ENCODE measurements at places on chromosomes 7 and 10.
A peak's percentile ranks its signal among the peaks of the same experiment; 100 is the strongest.

GRCh38 chr7:141158561-141158960, 84.7 kb downstream of the TMEM178B start:
- peak; percentile 70 for DNase-seq

DNA sequence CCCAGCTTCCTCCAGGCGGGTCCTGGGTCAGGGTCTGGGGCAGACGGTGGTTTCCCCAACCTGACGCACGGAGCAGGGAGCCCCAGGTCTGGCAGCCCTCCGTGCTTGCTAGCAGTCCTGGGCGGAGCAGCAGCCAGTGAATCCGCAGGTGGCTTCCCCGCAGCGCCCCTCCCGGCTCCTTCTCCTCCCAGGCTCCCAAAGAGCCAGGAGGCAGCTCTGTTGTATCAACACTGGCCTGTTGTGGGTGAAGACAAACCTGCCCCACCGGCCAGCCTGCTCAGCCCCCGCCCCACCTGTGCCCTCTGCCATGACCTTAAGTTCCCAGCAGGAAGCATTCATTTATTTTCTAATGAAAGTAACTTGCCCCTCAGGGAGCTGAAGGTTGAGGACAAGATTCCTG, 24.0 kb upstream of the TMEM213 start:
- no peak for DNase-seq

DNA sequence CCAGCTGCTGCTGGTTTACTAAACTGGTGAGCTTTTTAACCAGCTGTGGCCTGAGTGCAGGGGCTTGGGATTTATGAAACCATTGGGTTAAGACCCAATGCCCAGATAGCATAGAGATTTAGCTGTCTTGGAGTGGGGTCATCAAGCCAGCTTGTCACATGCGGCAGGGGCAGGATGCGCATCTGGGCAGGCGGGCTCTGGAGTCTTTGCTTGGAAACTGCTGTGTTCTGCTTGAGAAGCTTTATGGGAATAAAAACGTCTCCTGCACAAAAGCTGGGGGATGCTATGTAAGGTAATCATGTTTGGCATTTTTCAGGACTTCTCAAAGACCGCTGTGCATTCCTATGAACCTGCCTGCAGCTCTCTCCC, 136.3 kb downstream of the MAPK8 start:
- no peak for DNase-seq

GRCh38 chr10:114384181-114384580, 20.1 kb downstream of the AFAP1L2 start:
- no peak for DNase-seq

- DNase-seq: no peak
Observed at GRCh38 chr10:100670828-100671479, 74.4 kb upstream of the PAX2 start.

- DNase-seq: peak; percentile 56
Observed at GRCh38 chr7:100132697-100133151, 6.0 kb downstream of the MBLAC1 start.

GRCh38 chr7:15130666-15131541, 228.4 kb upstream of the DGKB start:
- DNase-seq: peak; percentile 74

GRCh38 chr7:98555403-98555802, 61.7 kb upstream of the NPTX2 start:
- no peak for DNase-seq

GRCh38 chr7:108078211-108078673, 51.9 kb downstream of the LAMB4 start:
- peak; percentile 68 for DNase-seq

DNA sequence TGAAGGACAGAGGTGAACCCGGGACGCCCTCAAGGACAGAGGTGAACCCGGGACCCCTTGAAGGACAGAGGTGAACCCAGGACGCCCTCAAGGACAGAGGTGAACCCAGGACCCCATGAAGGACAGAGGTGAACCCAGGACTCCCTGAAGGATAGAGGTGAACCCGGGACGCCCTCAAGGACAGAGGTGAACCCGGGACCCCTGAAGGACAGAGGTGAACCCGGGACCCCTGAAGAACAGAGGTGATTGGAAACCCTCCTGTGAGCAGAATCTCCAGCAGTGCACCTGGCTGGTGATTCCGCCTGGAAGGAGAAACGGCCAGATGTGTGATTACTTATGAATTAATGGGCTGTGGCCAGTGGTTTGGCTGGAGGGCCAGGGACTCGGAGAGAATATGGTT, 272.3 kb downstream of the PTPRN2 start:
- DNase-seq: no peak

DNA sequence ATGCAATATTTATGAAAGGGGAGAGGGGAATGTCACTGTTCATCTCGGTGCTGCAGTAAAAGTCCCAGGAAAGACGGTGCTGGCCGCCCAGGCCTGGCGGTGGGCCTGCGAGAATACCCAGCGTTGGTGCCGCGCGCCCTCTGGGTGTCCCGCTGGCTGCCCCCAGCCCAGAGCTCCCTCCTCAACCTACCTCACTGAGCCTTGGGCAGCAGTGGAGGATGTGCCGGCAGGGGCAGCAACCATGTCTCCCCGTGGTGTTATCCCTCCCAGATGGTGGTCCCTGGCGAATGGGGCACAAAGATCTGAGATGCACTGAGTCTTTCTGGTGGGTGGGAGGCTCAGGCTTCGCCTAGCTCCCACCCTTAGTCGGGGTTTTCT, 9.5 kb upstream of the TLX1 start:
- no peak for DNase-seq

DNA sequence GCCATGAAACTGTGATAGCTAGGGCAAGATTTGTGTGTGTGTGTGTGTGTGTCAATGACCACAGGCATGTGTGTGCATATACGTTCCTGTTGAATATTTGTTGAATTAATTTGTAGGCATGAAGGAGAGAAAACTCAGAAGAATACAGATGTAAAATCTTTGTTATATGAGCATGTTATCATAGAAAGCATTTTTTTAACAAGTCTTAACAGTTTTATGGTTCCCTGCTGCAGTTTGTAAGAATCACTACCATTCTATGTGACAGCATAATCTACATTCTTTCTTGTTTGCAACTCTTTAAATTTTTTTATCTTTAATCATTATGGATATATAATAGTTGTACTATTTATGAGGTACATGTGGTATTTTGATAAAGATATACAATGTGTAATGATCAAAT, 130.3 kb downstream of the CD36 start:
- peak; percentile 52 for DNase-seq

- DNase-seq: no peak
Observed at GRCh38 chr10:71971311-71971731, 7.1 kb downstream of the CHST3 start.

GRCh38 chr10:99369126-99369525, 40.0 kb downstream of the CNNM1 start:
- peak; percentile 41 for DNase-seq

DNA sequence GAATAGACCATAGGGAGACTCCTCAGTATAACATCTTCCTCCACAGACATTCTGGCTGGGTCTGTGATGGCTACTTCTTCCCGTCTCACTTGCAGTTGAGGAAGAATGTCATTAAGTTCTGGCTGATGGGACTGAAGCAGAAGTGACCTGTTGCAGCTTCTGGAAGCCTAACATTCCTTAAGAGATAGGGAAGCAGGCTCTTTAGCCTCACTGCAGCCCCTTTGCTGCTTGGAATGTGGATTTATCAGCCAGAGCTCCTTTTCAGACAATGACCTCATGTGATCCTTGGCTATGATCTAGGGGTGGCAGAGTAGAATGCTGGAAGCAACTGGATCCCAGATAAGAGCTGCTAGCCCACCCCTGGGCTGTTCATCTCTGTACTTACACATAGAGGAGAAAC, 142.5 kb downstream of the RNF216 start:
- DNase-seq: peak; percentile 16

DNA sequence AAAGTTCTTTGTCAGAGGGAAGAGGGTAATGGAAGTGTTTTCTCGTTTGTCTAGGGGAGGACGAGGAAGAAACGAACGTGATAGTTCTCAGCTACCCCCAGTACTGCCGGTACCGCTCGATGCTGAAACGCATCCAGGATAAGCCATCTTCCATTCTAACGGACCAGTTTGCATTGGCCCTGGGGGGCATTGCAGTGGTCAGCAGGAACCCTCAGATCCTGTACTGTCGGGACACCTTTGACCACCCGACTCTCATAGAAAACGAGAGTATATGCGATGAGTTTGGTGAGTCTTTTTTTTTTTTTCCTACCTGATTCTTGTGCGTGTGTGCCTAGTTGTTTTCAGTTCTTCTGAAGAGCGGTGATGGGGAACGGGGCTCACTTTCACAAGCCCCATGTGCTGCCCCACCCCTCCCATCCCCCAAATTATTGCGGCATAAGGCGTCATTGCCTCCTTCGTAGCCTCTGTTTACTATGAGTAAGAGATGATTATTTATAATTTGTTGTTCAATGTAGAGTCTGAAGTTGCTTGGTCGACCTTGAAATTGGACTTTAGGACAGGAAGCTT, 98.6 kb downstream of the ARID5B start:
- no peak for DNase-seq

DNA sequence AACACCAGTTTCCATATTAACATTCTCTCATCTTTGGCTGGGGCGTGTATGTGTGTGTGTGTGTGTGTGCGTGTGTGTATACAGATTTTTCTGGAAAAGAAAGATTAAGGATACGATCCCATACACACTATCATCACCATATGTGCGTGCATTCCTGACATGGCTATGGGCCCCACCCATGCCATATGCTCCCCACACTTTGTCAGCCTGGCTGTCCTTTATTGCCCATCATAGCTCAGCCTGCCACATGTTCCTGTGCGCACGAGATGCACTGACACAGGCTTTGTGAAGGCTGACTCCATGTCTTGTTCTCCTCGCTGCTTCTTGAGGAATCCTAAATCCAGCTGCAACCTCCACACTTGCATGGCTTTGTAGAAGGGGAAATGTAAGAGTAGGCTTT, 984.1 kb downstream of the LRMDA start:
- DNase-seq: peak; percentile 39

DNA sequence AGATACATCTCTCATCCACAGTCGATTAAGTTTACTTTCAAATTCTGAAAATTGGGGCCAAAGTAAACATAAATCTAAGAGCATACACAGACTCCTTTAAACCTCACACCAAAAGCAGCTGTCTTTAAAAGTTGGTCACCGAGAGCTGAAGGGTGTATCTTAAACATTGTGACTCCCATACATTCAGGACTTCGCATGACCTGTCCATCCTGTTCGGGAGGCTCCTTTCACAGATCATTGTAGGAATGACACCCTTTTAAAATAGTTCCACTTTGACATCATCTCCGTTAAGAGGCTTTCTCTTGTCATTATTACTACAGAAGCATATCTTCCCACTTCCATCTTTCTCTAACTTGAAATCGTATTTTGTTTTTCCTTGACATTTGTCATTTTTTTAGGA, 440.0 kb downstream of the DNAJB9 start:
- no peak for DNase-seq

DNA sequence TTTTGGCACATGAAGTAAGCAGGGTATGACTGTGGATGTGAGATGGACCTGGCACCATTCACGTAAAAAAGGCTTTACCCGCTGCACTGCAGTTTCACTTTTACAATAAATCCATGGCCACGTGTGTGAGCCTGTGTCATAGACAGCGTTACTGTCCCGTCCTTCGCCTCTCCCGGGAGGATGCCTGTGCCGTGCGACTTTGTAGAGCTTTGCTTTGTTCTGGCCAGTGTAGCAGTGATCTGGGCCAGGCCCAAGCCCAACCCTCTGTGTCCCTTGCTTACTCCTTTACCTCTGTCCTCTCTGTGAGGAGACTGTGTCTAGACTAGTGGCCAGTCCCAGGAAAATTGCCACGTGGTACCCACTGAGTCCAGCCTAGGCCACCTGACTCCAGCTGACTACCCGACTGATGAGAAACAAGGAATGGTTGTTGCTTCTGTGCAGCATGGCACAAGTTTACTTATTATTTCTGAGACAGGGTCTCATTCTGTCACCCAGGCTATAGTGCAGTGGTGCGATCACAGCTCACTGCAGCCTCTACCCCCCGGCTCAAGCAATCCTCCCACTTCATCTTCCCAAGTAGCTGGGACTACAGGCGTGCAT, 48.1 kb downstream of the JAKMIP3 start:
- DNase-seq: no peak

- no peak for DNase-seq
Observed at GRCh38 chr7:43198016-43198415, 85.6 kb downstream of the HECW1 start.

GRCh38 chr10:44395396-44395795, 10.5 kb upstream of the CXCL12 start:
- DNase-seq: no peak

DNA sequence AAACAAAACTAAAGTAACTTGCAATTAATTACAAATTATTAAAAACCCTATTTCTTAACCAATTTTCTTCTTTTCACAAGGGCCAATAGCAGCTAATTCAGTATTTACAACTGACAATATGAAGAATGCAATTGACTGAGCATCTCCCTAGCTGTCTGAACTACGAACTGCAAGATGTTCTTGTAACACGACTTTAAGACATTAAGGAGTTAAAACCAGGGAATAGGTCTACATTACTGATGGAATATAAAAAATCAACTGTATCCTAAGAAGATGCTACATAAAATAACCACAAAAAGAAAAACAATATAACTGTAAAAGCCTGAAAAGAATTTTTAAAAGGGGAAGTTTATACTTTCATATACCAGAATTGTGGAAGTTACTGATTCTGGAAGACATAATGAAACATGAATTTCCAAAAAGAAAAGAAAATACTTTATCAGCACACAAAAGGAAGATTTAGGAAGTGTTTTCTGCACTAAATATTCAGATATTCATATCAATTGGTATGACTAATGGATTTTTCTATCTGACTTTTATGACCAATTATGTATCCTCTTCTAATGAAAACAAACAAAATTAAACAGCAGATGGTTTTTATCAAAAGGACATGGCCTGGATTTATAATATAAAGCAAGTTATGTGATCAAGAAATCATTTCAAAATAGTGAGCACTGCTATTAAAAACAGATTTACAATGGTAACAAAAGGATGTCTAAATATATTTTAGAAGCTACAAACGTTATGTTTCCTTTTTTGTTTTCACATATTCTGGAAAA, 1.6 kb downstream of the GPR22 start:
- peak; percentile 12 for DNase-seq

Data from fibroblast of skin of right quadriceps (primary cell).